ENCODE measurements at places on chromosomes 7 and 10. TPM values are rescaled to one million over a fixed set of nuclear protein-coding genes. Genes with fewer than 3 reads are reported as not detected.

Gene KNDC1
- total RNA-seq: 2.3 TPM

Gene TMEM72
- not detected for total RNA-seq

Gene FFAR4
- 0.33 TPM for total RNA-seq

Gene ECHS1
- 165 TPM for total RNA-seq

Gene SEC31B
- 18.1 TPM for total RNA-seq

Gene PTPN12
- total RNA-seq: 168 TPM

Gene IL6
- 55.3 TPM for total RNA-seq

Gene NPC1L1
- 0.33 TPM for total RNA-seq

Gene OR13A1
- total RNA-seq: 0.33 TPM

Gene PCLO
- total RNA-seq: 20.9 TPM

Gene FAM200A
- total RNA-seq: 2.6 TPM

Gene PPP1R17
- total RNA-seq: not detected

Gene FGFR2
- total RNA-seq: 62.8 TPM

Gene CALCR
- 0.80 TPM for total RNA-seq

Gene MOGAT3
- not detected for total RNA-seq

Gene FAM180A
- 5.2 TPM for total RNA-seq

Gene GPC2
- total RNA-seq: 3.6 TPM

Gene IDI2
- total RNA-seq: not detected

Gene NAT16
- total RNA-seq: not detected

Gene FOXI2
- not detected for total RNA-seq

Data from breast epithelium (tissue), 4 donors.